ENCODE measurements at places on chromosomes 5 and 9.

DNA sequence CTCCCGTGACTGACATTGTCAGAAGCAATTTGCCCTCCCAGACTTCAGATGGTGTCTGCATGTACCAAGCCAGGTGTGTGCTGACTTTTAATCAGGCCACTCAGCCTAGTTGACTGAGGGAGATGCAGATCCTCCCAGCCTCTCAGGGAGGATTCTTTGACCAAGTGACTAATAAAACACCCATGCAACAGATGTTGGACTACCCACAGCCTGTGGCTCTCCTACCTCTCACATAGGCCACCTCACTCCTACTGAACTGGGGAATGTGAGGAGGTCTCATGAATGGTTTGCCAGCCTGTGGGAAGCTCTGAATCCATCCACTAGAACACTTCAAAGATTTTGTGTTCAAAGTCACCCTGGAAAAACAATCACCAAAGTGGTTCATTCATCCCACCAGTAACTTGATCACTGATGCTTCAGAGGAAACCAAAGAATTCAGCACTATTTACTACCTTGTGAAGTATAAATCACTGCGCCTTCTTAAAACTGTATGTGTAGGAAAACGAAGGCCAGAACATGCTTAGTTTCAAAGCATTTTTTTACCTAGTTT lies 80.1 kb downstream of the ESM1 start:
- no peak for DNase-seq

DNA sequence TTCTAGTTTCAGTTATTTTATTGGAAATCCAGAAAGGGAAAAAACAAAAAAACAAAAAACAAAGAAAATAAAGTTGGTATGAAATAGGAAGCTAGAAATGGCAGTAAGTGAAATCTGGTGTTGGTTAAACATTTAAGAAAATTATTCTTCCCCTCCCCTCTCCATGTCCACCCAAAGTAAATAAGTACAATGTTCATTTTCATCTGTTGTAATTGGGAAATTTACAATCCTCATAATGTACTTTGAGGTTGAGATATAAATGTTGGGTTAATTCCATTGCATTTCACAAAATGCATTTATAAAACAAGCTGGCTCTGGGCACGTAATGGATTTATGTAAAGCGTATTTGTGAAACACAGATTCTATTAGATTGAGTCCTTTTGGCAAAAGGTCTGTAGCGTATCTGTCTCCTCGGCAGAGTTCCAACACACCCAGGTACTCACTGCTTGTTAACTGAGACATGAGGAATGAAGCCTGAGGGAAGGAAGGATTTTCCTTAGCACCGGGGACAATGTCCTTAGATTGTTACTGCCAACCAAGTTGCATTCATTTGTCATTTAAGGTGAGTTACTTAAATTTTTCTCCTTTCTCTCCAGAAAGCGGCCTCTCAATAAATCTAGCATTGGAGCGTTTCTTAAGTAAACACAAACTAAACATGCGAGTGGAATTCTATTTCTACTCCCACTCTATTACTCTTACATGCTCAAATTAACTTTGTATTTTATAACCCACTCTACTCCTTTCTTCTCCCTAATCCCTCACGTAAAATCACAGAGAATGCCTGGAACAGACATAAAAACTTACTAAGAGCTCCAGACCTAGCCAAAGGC lies 912.3 kb upstream of the WWC1 start:
- DNase-seq, result no peak

DNA sequence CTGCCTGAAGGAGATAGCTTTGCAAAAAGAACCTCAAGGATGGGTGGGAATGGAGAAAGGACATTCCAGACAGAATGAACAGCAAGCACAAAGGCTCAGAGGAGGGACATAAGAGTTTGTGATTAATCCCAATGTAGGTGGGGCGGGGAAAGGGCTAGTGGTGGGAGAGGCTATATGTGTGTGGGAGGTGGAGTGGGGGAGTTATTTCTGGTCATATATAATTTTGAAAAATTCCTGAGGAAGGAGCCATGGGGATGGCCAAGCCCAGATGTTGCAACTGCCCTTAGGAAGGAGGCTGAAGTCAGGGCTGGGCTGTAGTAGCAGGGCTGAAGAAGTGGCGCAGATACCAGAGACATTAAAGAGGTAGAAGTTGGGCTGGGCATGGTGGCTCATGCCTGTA lies 13.4 kb upstream of the CCL27 start:
- no peak for DNase-seq

DNA sequence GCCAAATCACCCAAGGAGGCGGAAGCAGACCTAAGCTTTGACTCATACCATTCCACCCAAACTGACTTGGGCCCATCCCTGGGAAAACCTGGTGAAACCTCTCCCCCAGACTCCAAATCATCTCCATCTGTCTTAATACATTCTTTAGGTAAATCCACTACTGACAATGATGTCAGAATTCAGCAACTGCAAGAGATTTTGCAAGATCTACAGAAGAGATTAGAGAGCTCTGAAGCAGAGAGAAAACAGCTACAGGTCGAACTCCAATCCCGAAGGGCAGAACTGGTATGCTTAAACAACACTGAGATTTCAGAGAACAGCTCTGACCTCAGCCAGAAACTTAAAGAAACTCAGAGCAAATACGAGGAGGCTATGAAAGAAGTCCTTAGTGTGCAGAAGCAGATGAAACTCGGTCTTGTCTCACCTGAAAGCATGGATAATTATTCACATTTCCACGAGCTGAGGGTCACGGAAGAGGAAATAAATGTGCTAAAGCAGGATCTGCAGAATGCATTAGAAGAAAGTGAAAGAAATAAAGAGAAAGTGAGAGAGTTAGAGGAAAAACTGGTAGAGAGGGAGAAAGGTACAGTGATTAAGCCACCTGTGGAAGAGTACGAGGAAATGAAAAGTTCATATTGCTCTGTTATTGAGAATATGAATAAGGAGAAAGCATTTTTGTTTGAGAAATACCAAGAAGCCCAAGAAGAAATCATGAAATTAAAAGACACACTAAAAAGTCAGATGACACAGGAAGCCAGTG lies 15.8 kb upstream of the TTC23L start:
- DNase-seq, result peak; percentile 84

GRCh38 chr5:10913841-10914240 lies 152.8 kb upstream of the DAP start:
- DNase-seq, result peak; percentile 12

- peak; percentile 10 for DNase-seq
Measured at GRCh38 chr9:93810028-93810971, 144.9 kb downstream of the BARX1 start.

DNA sequence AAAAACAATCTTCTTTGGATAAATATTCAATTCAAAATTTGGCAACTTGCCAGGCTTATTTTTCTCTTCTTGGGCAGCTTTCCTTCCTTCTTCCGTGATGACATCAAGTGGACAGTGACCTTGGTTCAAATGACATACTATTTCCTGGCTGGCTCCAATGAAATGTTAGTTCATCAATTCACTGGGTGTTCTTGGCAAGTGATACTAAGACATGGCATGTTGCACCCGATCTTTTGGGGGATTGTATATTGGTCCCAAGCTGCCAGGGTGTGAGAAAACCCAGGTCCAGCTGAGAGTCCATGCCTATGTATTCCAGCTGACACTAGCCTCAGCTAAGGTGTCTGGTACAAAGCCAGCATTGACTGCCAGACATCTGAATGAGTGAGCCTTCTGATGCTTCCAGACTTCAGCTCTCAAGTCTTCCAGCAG lies 252.9 kb downstream of the MAT2B start:
- no peak for DNase-seq

Data from trophoblast cell (in vitro differentiated cells and primary cell).